ENCODE measurements at places on chromosomes 12 and 14.

DNA sequence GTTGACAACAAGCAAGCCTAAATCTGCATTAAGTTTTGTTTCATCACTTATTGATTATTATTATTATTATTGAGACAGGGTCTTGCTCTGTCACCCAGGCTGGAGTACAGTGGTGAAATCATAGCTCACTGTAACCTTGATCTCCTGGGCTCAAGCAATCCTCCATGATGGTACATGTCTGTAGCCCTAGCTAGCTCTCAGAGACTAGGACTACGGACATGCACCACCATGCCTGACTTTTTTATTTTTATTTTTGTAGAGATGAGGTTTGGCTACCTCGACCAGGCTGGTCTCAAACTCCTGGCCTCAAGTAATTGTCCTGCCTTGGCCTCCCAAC, 35.7 kb upstream of the STK38L start:
- DNase-seq: no peak

- DNase-seq: no peak
These were observed 25.8 kb upstream of the STRAP start for GRCh38 chr12:15856097-15856982.

GRCh38 chr14:22980672-22981089, 1.7 kb downstream of the AJUBA start:
- DNase-seq: no peak

GRCh38 chr12:119788786-119789185, 88.3 kb downstream of the CIT start:
- DNase-seq: no peak

- DNase-seq: no peak
These were observed 17.1 kb downstream of the OTUB2 start for GRCh38 chr14:94043111-94043755.

DNA sequence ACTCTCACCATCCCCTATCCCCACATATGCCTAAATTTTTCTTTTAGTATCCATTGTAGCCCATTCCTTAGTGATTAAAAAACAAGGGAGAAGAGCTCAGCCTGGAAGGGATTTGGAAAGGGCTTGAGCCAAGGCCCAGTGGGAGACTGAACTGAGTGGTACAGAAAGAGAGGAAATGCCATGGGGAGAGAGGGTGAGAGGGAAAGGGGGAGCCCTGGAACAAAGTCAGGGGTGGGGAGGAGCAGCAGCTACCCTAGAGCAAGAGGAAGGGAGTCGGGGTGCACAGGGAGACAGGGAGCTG, 2.6 kb upstream of the ATN1 start:
- DNase-seq: no peak

GRCh38 chr12:119082016-119082415, 96.7 kb upstream of the HSPB8 start:
- DNase-seq: no peak

DNA sequence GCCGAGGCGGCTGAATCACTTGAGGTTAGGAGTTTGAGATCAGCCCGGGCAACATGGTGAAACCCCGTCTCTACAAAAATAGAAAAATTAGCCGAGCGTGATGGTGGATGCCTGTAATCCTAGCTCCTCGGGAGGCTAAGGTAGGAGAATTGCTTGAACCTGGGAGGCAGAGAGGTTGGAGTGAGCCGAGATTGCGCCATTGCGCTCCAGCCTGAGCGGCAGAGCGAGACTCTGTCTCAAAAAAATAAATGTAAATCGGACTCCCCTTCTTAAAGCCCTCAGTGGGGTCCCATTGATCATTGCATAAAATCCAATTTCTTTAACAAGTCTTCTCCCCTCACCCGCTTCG, 908 bp downstream of the TDP1 start:
- DNase-seq: no peak

- no peak for DNase-seq
These were observed 49.9 kb upstream of the BBS10 start for GRCh38 chr12:76398106-76398505.

GRCh38 chr12:116157845-116158267, 119.6 kb downstream of the MED13L start:
- no peak for DNase-seq

DNA sequence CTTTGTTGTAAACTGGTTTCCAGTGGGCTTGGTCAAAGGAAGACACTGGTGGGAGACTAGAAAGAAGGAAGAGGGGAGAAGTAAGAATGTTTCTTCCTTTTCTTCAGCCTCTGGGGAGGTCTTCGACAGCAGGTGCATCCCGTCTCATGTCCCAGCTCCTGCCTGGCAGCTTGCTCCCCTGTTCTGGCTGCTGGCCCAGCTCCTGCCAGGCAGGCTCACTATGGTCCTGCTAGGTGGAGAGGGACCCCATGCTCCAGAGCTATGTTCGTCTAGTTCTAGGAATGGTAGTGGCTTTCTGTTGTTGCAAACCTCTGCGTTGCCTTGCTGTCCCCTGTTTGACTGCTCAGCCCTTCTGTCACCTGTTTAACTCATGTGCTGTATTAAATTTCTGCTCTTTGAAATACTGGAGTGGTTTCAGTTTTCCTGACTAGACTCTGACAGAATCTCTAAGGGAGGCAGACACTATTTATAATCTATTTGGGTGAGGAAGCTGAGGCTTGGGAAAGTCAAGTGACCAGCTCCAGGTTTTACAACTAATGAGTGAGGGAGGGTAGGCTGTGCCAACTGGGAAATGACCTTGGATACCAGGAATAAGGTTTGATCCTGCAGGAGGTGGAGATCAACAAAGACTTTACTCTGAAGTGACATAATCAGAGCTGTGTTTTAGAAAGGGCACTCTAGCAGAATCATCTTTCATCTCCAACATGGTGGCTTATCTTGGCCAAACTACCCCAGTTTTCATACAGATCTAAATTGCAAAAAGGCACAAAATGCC, 94.7 kb upstream of the DDHD1 start:
- no peak for DNase-seq

DNA sequence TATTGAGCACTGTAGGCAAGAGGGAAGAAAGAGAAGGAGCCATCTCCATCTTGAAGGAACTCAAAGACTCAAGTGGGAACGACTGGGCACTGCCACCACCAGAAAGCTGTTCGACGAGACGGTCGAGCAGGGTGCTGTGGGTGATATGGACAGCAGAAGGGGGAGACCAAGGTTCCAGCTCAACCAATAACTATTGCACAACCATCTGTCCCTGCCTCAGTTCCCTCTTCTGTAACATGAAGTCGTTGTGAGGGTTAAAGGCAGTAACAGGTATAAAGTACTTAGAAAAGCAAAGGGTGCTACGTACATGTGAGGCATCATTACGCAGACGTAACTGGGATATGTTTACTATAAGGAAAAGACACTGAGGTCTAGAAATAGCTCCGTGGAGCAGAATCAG, 13.9 kb upstream of the BDKRB1 start:
- no peak for DNase-seq

DNA sequence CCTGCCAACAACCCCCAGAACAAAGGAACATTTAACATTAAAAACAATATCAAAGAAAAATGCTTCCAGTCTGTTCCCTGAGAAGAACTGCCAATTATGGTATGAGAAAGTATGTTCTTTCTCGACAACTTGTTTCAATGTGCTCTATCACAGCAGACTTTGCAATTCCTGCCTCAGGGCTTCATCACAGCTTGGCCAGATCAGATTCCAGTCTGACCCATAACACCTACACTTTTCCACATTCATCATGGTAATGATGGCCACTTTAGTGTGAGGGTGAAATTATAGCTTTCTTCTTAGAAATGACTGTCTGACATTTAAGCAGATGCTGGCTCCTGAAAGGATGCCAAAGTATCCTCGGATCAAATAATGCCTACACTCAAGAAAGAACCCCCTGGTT, 17.0 kb downstream of the NEK9 start:
- no peak for DNase-seq

- DNase-seq: no peak
These were observed 10.5 kb upstream of the LRIG3 start for GRCh38 chr12:58930770-58931324.

DNA sequence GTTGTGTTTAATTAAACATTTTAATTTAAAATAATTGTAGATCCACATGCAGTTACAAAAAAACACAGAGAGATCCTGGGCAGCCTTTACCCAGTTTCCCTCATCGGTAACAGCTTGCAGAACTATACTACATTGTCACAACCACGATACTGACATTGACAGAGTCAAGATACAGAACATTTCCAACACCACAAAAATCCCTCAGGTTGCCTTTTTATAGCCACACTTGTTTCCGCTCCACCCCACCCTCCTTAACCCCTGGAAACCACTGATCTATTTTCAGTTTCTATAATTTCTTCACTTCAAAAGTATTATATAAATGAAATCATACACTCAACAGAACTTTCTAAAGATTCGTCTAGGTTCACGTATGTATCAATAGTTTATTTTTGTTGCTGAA, 458.8 kb upstream of the SOX5 start:
- no peak for DNase-seq

DNA sequence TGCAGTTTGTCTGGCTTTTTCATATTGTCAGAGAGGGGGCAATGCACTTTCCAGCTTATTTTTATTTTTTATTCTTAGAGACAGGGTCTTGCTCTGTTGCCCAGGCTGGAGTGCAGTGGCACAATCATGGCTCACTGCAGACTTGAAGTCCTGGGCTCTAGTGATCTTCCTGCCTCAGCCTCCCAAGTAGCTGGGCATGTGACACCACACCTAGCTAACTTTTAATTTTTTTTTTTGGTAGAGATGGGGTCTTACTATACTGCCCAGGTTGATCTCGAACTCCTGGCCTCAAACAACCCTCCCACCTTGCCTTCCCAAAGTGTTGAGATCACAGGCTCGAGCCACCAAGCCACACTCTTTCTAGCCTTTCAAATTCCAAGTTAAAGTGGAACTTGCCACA, 3.9 kb upstream of the A2ML1 start:
- no peak for DNase-seq

DNA sequence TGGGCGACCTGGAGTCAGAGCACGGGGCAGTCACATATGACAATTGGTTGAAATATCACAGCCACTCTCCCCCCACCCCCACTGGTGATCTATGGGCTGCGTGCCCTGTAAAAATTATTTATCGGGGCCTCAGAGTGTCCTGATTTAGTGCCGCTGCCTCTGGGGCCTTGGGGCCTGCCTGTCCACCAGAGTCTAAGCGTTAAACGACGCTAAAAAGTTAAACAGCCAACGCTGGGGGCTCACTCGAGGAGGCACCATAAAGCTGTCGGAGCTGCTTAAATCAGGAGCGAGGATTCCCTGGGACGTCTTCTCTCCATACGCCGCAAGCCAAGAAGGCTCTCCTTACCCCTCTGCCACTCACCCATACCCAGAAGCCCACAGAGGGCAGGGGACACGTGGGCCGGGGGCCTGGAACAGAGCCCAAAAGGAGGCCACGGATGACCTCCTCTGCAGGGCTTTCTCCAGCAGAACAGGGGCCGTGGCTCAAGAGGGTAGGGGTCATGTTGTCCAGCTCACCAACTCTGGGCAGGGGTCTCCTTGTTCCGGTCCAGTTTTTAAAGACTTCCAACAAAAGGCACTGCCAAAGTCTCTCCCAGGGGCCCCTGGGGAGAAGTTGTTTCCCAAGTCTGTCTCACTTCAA, 42.2 kb downstream of the SMUG1 start:
- DNase-seq: no peak

DNA sequence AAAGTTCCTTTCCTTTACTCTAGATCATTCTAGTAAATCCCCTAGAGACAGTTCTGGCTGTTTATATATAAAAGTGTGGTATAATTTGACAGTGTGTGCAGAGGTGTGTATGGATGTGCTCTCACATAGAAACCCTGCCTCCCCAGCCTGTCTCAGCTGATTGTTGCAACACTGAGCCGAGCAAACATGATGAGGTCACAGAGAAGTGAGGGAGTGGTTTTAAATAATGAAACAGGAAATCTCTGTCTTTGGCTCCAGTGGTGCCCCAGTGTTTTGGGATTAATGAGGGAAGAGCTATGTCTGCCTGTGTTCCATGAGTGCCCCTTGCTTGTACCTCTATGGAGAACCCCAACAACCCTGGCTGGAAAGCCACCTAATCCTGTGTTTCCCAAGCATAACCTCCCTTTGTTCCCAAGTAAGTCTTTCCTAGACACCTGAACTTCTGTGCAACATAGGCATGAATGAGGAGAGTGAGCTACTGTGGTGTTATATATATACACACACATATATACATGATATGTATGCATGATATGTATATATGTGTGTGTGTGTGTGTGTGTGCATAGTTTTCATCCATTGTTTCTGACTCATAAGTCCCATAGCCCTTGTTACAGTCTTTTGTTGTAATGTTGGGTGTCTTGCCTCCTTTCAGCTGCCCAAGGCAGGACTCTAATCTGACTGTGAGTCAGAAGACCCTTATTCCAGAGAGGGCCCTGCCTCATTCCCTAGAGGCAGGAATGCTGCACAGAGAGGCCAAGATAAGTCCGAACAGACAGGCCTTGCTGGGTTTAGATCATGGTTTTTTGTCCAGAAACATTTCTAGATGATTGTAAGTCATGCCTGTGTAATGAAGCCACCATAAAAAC, 18.0 kb downstream of the TRAF3 start:
- no peak for DNase-seq

- no peak for DNase-seq
These were observed 59.8 kb downstream of the SERPINA3 start for GRCh38 chr14:94671870-94672444.

DNA sequence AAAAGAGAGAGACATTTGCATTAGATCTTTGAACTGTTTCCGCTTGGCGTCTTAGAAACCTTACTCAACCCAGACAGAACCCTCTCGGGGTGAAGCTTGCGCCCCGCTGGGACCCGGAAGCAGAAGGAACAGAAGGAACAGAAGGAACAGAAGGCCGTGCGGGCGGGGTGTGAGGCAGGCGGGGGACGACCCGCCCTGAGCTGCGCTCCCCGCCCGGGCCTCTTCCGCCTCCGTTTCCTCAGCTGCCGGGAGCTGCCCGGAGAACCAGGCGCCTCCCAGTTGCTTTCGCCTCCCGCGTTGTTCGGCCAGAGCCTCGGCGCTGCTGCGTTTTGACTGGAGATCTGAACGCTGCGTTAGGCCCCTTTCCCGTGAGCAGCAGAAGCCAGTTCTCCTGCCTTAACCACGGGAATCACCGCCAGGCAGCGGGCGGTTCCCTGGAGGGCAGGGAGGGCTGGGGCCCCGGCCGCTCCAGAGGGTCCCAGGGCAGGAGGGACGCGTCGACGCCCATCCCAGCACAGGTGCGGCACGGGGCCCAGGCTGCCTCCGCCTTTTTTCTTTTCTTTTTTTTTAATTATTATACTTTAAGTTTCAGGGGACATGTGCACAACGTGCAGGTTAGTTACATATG, 19.3 kb upstream of the MMP17 start:
- DNase-seq: no peak

- no peak for DNase-seq
These were observed 207.4 kb upstream of the NPAS3 start for GRCh38 chr14:32731249-32731648.

DNA sequence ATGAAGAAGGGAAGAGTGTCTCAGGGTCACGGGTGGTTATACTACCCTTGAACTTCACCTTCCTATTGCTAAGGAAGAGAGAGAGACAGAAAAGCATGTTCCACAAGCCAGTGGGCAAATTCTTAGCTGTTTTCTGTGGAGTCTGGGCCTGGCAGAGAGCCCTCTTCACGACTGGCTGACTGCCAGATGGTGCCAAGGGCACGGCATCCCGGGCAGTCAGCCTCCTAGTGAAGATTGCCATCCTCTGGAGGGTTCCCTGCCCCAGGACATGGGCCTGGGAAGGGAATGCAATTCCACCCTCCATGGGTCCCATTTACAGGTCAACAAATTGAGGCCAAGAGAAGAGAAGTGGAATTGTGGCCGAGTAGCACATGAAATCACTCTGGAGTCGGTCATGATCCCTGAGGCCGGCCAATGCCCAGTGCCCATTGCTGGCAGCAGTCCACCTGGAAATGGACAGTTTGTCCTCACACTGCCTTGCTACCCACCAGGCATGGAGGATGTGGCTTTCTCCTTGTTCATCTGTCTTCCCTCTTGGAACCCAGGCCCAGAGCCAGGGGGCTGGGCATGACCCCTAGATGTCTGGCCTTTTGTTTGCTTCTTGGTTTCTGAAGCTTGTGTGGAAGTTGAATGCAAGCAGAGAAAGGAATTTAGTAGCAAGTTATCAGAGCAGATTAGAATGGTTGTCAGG, 9.9 kb downstream of the TUNAR start:
- no peak for DNase-seq
